ENCODE measurements at places on chromosomes 3 and 15.

DNA sequence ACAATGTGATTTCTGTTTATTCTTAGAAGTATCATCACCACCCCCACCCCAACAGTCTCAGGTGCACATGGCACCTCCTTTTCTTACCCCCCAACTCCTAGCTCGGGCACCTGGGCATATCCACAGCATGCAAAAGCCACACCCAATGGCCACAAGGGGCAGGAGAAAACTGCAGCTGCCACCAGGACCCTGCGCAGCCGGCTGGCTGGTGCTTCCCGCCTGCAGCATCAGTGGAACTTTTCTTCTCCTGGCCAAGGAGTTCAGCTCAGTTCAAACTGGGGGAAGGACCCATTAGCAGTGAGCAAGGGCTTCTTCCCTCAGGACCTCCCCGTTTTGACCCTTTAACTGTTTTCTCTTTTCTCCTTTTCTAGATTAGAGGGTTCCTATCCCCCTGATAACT lies 44.8 kb downstream of the TM4SF18 start:
- no peak for DNase-seq

DNA sequence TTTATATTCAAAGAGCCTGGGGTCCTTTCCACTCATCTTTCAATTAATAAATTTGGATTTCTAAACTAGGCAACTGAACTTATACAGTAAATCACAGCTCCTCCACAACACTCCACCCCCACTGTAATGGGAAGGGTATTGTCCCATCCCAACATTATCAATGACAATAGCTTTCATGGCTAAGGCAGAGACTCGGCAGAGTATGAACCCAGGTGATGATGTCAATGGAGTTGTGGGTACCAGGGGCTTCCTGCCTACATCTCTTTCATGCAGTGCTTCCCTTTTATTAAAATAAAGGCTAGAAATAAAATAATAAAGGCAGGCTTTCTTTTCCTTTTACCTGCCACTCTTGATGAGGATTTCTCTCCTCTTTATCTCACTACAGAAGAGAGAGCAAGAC lies 109.5 kb downstream of the ADAM10 start:
- no peak for DNase-seq

DNA sequence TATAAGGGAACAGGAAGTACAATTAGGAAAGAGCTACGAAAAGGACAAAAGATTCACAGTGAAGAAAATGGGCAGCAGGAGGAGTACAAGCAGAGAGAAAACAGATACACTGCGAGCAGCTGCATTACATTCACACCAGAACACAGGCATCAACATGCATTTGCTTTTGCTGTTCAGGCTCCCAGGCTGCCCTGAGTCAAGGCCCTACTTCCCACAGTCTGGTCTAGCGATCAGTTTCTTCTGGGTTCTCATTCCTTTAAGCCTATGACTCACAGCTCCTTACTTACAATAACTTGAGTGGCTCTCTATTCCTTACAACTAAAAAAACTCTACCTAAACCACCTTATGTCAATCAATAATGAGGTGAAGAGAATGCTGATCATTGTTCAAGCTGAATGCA lies 24.5 kb upstream of the ZNF445 start:
- no peak for DNase-seq

- DNase-seq, result no peak
Measured at GRCh38 chr3:106745344-106746168, 631.7 kb upstream of the CCDC54 start.
